ENCODE measurements at places on chromosomes 5 and 9. TPM values are rescaled to one million over a fixed set of nuclear protein-coding genes. Genes with fewer than 3 reads are reported as not detected.

CD72 gene
- polyA plus RNA-seq, result not detected

FSTL4 gene
- polyA plus RNA-seq, result 0.21 TPM

GMCL2 gene
- not detected for polyA plus RNA-seq

ENTPD2 gene
- 0.03 TPM for polyA plus RNA-seq

SPIN1 gene
- 29.0 TPM for polyA plus RNA-seq

ARL14EPL gene
- polyA plus RNA-seq, result not detected

AK3 gene
- polyA plus RNA-seq, result 19.7 TPM

- no peak overlapping the region for H3K27ac ChIP-seq
- no peaks in the 10 kb centered on the region for H3K4me1 ChIP-seq
- no peak for DNase-seq
- no peaks in the 10 kb centered on the region for H3K27me3 ChIP-seq
Observed at GRCh38 chr5:75303419-75303818, 33.6 kb upstream of the HMGCR start.

GRCh38 chr5:149282027-149282965 lies 10.6 kb downstream of the AFAP1L1 start:
- H3K4me3 ChIP-seq, result no peak overlapping the region
- no peaks in the 10 kb centered on the region for H3K36me3 ChIP-seq
- no peaks in the 10 kb centered on the region for H3K27me3 ChIP-seq
- no peak for DNase-seq
- H3K4me1 ChIP-seq, result peaks cover 4% of the 10 kb centered on the region

DNA sequence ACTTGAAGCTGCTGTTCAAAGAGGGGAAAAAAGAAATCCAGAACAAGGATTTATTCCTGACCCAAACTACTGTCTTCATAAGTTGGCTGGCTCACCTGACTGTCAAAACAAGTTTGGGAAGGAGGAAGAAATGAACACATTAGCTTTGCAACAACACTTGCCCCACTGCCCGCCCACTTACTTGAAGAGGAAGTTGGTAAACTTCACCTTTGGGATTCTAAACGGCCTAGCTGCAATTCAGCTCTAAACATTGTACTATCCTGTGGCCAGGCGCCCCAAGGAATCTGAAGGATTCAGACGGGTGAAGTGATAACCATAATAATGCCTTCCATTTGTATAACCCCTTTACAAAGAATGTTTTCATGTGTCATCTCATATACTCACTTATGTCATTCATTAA lies 199.4 kb downstream of the ARRDC3 start:
- no peak for DNase-seq
- no peak overlapping the region for H3K4me3 ChIP-seq
- no peaks in the 10 kb centered on the region for H3K36me3 ChIP-seq
- no peaks in the 10 kb centered on the region for H3K27me3 ChIP-seq

DNA sequence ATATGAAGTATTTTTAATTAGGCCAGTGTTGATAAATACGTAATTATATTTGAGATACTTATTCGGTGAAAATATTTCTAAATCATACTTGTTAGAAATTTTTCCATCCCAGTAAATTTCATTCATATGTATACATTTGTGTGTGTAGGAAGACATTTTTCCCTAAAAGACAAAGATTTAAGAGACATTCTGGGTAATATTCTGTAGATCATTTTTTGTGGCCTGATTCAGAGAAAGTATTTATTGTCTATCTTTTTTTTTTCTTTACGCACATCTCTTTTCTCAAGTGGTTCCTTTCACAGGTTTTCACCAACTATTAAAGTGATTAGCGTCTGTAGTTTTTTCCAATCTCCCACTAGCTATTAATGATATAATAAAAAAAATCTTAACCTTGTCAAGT lies 224.1 kb downstream of the MEF2C start:
- H3K4me3 ChIP-seq, result no peak overlapping the region
- DNase-seq, result no peak
- no peaks in the 10 kb centered on the region for H3K36me3 ChIP-seq
- peaks cover 5% of the 10 kb centered on the region for H3K4me1 ChIP-seq
- peaks cover 80% of the 10 kb centered on the region for H3K27me3 ChIP-seq

- no peak overlapping the region for H3K27ac ChIP-seq
- no peaks in the 10 kb centered on the region for H3K36me3 ChIP-seq
- no peaks in the 10 kb centered on the region for H3K4me1 ChIP-seq
Observed at GRCh38 chr5:143016777-143017516, 246.8 kb downstream of the ARHGAP26 start.

- no peaks in the 10 kb centered on the region for H3K27me3 ChIP-seq
- no peaks in the 10 kb centered on the region for H3K36me3 ChIP-seq
- DNase-seq, result peak; percentile 39
- no peak overlapping the region for H3K4me3 ChIP-seq
Observed at GRCh38 chr5:127942246-127943060, 141.1 kb upstream of the SLC12A2 start.

- no peak for DNase-seq
- no peak overlapping the region for H3K27ac ChIP-seq
- H3K4me3 ChIP-seq, result no peak overlapping the region
- no peaks in the 10 kb centered on the region for H3K27me3 ChIP-seq
- H3K4me1 ChIP-seq, result no peaks in the 10 kb centered on the region
Observed at GRCh38 chr9:8261737-8262136, 462.2 kb upstream of the DMAC1 start.

DNA sequence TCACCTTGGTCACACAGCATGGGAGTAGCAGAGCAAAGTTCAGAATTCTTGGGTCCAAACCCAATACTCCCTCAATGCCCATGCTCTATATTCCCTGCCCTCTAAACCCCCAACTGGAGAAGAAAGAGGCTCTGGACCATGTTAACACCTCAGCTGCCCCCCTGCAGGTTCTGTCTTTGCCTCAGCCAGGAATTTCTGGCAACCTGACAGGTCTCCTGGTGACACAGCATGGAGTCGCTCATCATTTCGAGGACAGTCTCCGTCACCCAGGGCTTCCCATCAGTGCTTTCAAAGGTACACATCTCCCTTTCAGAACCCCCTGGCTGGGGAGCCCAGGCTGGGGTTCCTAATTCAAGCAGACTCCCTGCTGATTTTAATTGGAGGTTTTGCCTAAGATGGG lies 189.5 kb downstream of the BRINP1 start:
- no peak overlapping the region for H3K27ac ChIP-seq
- H3K4me3 ChIP-seq, result no peak overlapping the region
- no peak for DNase-seq
- no peaks in the 10 kb centered on the region for H3K36me3 ChIP-seq

DNA sequence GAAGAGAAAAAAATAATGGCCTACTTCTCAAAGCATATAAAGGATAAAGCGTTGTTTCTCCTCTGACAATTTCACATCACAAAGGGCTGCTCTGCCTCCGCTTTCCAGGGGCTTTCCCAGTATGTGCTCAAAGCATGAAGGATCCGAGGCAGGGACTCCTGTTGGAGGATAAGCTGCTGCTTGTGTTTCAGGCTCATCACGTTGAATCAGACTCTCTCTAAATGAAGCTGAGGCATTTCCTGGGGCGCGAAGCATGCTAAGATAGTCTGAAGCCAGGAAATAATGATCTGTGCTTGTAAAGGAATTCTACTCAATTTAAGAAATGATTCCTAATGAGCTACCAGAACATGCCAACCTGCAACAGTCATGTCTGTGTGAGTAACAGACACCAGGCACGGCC lies 97.5 kb downstream of the MARCHF11 start:
- H3K4me3 ChIP-seq, result no peak overlapping the region
- H3K27ac ChIP-seq, result no peak overlapping the region
- no peak for DNase-seq
- H3K4me1 ChIP-seq, result no peaks in the 10 kb centered on the region

DNA sequence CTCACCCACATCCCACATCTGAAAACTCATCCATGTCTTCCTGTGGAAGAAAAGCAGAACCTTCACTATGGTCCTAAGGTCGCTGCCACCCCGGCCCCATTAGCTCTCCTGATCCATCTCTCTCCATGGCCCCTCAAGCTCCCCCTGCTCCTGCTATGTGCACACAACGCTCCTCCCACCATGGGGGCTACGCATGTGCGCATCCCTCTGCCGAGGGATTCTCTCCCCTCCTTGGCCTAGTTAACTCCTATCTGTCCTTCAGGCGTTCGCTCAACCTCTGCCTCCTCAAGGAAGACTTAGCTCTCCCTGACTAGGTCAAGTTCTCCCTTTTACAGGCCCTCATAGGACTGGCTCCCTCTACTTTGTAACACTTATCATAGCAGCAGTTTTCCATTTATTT lies 9.8 kb downstream of the AKNA start:
- peaks cover 17% of the 10 kb centered on the region for H3K36me3 ChIP-seq
- H3K27me3 ChIP-seq, result no peaks in the 10 kb centered on the region
- DNase-seq, result no peak
- peaks cover 3% of the 10 kb centered on the region for H3K4me1 ChIP-seq
- H3K4me3 ChIP-seq, result no peak overlapping the region

- no peak overlapping the region for H3K27ac ChIP-seq
- no peaks in the 10 kb centered on the region for H3K27me3 ChIP-seq
- H3K4me3 ChIP-seq, result no peak overlapping the region
- no peak for DNase-seq
Observed at GRCh38 chr9:91771027-91771426, 179.0 kb downstream of the ROR2 start.

DNA sequence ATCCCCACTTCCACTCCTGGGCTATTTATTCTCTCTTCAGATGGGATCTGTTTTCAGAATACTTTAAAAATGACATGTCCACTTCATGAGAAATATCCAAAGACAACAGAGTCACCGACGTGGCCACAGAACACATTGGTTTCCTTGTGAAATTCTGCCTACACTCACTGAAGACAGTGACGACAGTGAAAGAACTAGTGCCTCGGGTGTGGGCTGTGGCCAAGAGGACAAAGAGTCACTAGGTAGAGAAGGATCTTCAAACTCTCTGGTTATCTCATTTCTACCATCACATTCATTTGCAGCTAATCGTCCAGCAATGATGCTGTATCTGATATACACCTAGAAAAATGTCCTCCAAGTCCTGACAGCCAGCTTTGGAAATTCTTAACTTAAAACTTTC lies 59.1 kb downstream of the HABP4 start:
- no peak for DNase-seq
- no peaks in the 10 kb centered on the region for H3K36me3 ChIP-seq
- no peak overlapping the region for H3K4me3 ChIP-seq
- peaks cover 3% of the 10 kb centered on the region for H3K4me1 ChIP-seq

DNA sequence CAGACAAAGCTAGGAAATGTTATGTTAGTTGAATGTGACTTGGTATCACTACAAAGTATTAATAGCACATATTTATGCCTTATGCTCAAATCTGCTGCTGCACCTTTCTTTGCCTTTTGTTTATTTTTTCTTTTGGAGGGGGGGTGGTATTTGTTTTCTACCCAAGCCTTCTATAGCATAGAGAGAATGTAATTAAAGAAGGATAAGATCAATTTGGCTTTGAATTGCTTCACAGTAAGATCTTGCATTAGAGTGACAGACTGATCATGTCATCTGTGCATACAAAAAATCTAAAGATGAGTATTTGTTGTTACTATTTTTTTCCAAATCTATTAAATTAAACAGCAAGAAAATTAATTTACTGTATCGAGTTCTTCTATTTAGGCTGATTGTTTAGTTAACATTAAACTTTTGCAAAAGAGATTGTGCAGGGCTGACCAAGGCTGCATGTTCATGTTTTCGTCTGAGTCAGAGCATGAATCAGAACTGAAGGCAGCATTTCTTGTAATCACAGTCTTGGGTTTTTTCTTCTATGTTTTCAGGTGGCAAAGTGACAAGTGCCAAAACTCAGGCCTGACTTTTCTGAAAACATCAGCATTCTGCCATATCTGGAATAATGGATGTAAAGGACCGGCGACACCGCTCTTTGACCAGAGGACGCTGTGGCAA lies 1007.1 kb upstream of the WWC1 start:
- no peak overlapping the region for H3K27ac ChIP-seq
- no peaks in the 10 kb centered on the region for H3K4me1 ChIP-seq
- no peaks in the 10 kb centered on the region for H3K27me3 ChIP-seq
- no peak for DNase-seq
- no peaks in the 10 kb centered on the region for H3K36me3 ChIP-seq

DNA sequence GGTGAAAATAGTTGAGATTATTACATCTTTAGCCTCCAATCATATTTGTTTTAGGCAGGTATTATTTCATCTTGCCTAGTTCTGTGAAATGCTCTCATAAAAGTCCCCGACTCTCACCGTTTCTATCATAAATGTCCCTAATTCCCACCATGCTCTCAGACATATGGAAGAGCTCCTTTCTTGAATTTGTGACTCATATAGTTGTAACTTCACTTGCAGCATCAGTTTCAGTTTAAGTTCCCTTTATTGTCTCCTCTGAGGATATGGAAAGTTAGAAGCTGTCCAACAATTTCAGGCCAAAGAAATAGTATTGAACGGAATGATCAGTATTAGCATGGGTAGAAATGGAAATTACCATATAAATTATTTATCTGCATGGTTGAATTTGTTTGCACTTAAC lies 187.5 kb upstream of the NR4A3 start:
- H3K36me3 ChIP-seq, result no peaks in the 10 kb centered on the region
- no peak overlapping the region for H3K27ac ChIP-seq
- no peak for DNase-seq
- no peak overlapping the region for H3K4me3 ChIP-seq
- H3K4me1 ChIP-seq, result no peaks in the 10 kb centered on the region
- H3K27me3 ChIP-seq, result no peaks in the 10 kb centered on the region

DNA sequence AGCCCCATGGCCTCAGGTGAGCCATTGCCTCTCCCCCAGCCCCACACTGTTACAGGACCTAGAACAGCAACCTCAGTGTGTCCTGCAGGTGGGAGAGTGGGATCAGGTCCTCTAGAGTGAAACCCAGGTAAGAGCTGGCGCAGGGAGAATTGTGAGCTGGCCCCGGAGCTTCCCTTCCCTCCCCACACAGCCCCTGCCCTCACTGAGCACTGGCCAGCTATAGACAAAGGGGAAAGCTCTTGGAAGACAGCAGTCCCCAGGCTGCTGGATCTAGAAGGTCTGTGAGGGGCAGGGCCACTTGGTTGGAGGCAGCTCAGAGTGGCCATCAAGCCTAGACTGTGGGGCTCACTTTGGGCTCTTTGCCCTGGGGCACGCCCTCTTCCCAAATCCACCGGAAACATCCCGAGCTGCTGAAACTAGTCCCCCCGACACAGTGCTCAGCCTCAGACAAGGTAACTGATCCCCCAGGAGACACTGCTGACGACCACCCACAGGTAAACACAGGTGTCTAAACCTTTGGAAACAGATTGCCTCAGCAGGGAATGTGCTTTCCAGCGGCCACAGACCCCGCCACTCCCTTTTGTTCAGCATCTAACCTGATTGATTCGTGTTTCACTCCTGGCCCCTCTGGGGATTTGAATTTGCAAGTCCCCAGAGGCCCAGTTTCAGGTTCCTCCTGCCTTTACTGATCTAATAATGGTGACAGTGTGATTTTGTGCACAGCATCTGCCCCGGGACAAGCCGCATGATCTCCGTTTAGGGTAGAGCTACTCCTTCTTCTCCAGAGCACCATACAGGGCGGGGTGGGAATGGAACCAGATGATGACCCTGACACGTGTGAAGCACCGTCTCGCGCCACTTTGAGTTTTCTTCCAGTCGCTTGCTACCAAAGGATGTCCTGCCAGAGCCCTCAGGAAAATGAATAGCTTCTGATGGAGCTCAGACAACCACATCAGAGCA lies 42.2 kb upstream of the ADAMTS2 start:
- H3K36me3 ChIP-seq, result no peaks in the 10 kb centered on the region
- no peaks in the 10 kb centered on the region for H3K4me1 ChIP-seq
- DNase-seq, result no peak
- no peaks in the 10 kb centered on the region for H3K27me3 ChIP-seq

- H3K27me3 ChIP-seq, result no peaks in the 10 kb centered on the region
- H3K4me1 ChIP-seq, result peaks cover 37% of the 10 kb centered on the region
- DNase-seq, result no peak
- no peak overlapping the region for H3K4me3 ChIP-seq
Observed at GRCh38 chr9:133131506-133131905, 10.5 kb upstream of the RALGDS start.

- no peak overlapping the region for H3K27ac ChIP-seq
- H3K27me3 ChIP-seq, result peaks cover 4% of the 10 kb centered on the region
- H3K4me1 ChIP-seq, result no peaks in the 10 kb centered on the region
- no peak overlapping the region for H3K4me3 ChIP-seq
- no peaks in the 10 kb centered on the region for H3K36me3 ChIP-seq
Observed at GRCh38 chr5:134055015-134055414, 50.2 kb upstream of the VDAC1 start.

All from endothelial cell of umbilical vein (primary cell).